ENCODE measurements at places on chromosomes 16 and 17.

- DNase-seq, result peak; percentile 0
These were observed 49.2 kb upstream of the CBFA2T3 start for GRCh38 chr16:89026121-89026612.

DNA sequence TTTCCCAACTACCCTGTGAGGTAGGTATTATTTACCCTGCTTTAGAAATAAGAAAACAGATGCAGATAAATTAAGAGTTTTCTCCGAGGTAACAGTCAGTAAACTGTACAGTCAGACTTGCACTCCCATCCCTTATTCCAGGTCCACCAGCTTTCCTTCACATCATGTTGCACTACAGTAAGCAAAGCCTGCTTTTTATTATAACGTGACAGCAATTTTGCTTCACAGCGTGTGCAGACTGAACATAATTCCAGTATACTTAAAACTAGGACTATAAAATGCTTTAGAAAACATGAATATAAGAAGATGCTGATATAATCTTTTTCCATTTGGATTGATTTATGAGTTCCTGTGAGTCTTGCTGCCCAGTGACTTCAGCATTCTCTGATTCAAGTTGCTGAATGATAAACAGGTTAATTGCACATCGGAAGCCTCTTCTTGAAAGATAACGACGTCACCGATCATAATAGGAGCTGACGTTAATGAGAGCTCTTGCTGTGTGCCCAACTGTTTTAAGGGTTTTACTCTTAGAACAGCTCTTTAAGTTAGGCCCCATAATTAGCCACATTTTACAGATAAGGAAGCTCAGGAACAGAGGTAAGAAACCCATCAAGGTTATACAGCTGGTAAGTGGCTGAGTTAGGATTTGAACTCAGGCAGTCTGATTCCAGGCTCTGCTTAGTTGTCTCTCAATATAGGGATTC is 1.4 kb downstream of the LIG3 start:
- peak; percentile 47 for DNase-seq

DNA sequence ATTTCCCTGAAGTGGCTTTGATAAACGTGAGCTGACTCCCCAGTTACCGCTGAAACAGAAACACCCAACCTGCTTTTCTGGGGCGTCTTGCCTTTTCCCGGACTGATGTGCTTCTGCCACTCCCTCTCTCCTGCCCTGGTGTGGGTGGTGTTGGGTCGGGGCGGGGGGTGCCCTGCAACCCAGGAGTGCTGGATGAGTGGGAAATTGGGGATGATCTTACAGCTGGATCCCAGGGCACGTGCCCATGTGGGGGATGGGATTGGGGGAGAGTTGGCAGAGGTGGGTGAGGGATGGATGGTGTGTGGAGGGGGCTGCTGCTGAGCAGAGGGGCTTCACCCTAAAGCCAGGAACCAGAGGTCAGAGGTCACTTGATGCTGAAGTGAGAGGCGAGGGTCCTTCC is 28.5 kb downstream of the PGS1 start:
- no peak for DNase-seq

DNA sequence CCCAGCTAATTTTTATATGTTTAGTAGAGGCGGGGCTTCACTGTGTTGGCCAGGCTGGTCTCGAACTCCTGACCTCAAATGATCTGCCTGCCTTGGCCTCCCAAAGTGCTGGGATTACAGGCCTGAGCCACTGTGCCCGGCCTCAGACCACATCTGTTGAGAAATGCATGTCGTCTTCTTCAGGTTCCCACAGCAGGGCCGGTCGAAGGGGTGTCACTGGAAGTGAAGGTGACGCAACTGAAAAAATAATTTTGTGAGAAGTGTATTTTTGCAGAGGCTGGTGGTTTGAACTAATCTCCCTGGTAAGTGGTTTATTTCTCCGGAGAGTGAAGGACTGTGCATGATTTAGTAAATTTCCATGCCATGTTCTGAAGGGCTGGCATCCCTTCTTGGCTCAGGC is 33.4 kb upstream of the IL34 start:
- DNase-seq, result no peak

- DNase-seq, result no peak
These were observed 210.8 kb upstream of the SOX9 start for GRCh38 chr17:71910002-71910401.

DNA sequence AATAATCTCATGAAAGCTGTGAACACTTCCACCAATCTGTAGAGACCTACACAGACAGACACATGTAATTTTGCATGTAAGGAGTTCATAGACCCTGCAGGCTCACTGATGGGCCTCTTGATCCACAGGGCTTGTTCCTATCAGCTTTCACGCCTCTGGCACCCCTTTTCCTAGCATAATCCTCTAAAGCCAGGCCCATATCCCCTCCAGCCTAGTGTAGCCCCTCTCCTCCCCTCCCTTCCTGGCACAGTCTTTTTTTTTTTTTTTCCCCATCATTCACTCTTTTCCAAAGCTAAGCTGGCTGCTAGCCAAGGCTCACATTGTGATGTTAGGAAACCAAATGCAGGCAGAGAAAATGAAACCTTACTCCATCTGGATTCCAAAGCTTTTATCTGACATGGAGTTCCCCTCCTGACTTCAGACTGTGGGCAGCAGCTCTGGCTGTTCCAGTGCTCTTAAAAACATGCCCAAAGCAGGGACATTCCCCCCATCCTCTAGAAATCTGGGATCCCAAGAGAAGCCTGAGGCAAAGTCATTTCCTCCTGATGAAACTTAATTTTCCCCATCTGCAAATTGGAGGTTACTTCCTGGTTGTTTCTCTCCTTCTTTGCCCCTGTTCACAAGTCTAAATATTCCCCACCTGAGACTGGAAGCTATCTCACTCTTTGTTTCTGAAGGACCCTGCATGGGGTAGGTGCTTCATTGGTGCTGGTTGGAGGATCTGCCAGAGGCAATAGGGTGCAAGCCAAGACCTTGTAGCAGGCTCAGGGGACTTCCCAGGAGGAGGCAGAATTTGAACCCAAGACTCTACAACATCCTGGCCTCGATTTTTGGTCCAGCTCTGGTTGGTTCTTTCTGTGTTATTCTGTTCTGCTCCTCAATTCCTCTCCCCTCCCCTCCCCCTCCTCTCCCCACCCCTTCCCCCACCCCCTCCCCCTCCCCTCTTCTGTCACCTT is 9.9 kb upstream of the CCL5 start:
- no peak for DNase-seq

- no peak for DNase-seq
These were observed 100.0 kb downstream of the GSG1L start for GRCh38 chr16:27963471-27963965.

- no peak for DNase-seq
These were observed 280.0 kb downstream of the RBFOX1 start for GRCh38 chr16:7612671-7613070.

GRCh38 chr16:13552062-13552959 is 367.6 kb upstream of the ERCC4 start:
- DNase-seq, result no peak

- no peak for DNase-seq
These were observed 35.8 kb downstream of the MSI2 start for GRCh38 chr17:57292091-57292490.

GRCh38 chr17:35765756-35766488 is 5.2 kb downstream of the C17orf50 start:
- DNase-seq, result peak; percentile 57

GRCh38 chr17:77304746-77305473 is 164.1 kb downstream of the SEC14L1 start:
- DNase-seq, result no peak

DNA sequence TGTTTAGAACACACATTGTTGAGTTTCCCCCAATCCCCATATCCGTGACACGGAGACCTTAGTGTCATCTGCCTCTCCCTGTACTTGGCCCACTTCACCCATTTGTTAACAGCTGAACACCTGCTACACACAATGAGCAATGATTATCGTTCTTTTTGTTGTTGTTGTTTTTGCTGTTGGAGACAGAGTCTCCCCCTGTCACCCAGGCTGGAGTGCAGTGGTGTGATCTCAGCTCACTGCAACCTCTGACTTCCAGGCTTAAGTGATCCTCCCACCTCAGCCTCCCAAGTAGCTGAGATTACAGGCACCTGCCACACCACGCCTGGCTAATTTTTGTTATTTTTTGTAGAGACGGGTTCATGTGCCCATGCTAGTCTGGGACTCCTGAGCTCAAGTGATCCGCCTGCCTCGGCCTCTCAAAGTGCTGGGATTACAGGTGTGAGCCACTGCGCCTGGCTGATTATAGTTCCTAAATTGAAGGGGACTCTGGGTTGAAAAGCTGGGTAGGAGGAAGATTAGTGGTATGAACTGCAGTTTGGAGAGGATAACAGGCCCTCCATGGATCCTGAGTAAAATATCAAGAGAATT is 21.6 kb downstream of the NDE1 start:
- DNase-seq, result no peak

DNA sequence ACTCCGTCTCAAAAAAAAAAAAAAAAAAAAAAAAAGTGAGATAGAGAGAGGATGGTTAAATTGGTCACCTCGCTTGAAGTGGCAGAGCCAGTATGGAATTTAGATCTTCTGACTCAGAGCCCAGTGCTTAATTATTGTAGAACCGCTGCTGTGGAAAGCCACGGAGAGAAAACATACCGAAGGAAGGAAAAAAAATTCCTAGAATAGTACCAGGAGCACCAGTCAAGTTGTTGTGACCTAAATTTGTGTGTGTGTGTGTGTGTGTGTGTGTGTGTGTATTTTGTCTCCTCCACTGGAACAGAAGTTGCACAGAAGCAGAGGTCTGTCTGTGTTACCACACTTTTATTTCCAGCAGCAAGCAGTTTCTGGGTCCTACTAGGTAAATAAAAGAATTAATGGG is 10.6 kb upstream of the NUP85 start:
- DNase-seq, result no peak

GRCh38 chr16:79587897-79588296 is 12.6 kb downstream of the MAF start:
- no peak for DNase-seq

- DNase-seq, result no peak
These were observed 424.4 kb downstream of the PMP22 start for GRCh38 chr17:14840616-14841231.

GRCh38 chr16:30470632-30470995 is 1.9 kb upstream of the ITGAL start:
- no peak for DNase-seq

DNA sequence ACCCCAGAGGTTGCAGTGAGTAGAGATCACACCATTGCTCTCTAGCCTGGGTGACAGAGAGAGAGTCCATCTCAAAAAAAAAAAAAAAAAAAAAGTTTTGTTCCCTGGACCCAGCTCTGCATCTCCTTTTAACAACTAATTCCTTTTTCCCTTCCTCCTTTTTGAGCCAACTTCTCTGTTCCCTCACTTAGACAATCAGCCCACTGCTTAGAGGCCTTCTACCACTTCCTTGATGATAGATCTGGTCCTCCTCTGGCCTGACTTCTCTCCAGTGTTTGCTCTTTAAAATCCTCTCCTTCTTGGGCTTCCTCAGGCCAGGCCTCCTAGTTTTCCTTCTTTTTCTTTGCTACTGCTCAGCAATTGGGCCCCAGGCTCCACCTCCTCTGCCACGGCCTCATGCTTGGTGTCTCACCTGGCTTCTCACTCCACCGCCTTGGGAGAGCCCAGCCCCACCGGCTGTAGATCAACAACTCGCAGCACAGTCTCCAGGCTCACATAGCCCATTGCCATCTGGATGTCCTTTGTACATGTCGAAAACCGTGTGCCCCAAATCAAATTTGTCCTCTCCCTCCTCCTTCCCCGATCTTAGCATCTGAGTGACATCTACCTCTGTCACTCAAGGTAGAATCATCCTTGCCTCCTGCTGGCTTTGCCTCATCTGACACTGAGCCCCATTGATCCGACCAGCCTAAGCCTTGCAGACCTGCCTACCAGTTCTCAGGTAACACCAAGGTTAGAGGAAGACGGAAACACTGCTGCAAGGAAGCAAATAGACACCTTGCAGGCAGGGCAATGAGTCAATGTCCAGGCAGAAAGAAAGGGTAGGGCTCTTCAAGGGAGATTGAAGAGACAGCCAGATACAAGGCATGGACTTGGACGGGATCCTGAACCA is 17.4 kb downstream of the ARHGAP27 start:
- DNase-seq, result no peak

DNA sequence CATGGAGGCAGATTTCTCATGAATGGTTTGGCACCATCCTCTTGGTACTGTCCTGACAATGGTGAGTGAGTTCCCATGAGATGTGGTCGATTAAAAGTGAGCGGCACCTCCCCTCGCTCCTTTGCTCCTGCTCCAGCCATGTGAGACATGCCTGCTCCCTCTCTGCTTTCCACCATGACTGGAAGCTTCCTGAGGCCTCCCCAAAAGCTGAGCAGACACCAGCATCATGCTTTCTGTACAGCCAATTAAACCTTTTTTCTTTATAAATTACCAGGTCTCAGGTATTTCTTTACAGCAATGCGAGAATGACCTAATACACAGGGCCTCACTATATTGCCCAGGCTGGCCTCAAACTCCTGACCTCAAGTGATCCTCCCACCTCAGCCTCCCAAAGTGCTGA is 12.1 kb downstream of the ZNF500 start:
- DNase-seq, result no peak

DNA sequence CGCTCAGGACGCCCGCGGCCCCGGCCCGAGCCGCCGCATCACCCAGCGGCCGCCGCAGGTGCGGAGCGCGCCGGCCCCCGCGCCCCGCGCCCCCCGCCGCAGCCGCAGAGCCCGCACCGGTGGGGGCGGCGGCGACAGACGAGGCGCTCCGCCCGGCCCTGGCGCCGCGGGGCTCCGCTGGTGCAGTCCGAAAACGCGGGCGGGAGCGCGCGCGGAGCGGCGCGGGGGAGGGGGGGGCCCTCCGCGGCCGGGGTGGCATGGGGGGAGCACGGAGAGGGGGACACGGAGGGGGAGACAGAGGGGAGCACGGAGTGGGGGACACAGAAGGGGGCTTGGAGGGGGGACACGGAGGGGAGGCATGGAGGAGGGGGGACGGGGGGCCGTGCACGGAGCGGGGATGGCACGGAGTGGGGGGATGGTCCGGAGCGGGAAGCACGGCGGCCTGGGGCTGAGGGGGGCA is at the start of gene AATK:
Gene AATK (minus strand): TSS at position 189 of the 460 bp plus-strand sequence. CDS start 229 bp downstream, outside the sequence.
- no peak for DNase-seq

GRCh38 chr17:66850692-66851091 is 15.8 kb downstream of the CACNG5 start:
- no peak for DNase-seq

- peak; percentile 74 for DNase-seq
These were observed 15.7 kb upstream of the CBX8 start for GRCh38 chr17:79812353-79813258.

GRCh38 chr16:54212893-54213292 is 73.7 kb downstream of the IRX3 start:
- DNase-seq, result no peak

DNA sequence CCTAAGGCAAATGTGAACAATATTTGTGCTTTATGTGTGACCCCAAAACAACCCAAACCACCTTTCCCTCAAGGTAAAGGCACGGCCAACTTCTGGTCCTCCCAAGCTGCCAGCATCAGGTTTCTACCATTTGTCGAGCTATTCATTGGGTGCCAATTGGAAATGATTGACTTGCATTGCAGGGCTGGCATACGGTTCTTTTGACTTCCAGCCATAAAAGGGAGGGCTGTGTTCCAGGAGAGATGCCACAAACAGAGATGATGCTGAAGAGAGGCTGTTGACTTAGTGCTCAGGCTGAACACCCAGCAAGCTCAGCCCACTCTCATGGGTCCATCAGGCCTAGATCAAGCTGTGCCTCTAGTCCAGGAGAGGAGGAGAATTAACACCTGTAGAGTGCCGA is 252.4 kb downstream of the GRIN2A start:
- no peak for DNase-seq

GRCh38 chr17:74271901-74272561 is 2.0 kb upstream of the DNAI2 start:
- peak; percentile 72 for DNase-seq
